CD14-positive monocyte (primary cell): ENCODE measurements at places on chromosomes 12 and 14.

DNA sequence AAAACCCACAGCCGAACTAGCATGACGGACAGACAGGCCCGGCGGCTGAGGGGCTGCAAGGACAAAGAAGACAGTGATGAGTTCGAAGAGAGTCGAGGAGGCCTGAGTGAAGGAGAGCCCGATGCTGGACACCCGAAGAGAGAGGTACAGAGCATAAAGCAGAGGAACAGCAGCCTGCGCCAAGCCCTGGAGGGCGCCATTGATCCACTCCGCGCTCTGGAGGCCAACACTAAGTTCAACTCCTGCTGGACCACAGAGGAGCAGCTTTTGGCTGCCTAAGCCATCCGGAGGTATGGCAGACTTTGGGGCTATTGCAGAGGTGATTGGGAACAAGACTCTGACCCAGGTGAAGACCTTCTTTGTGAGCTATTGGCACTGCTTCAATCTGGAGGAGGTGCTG lies 7.8 kb upstream of the PLXNC1 start:
- peak; percentile 31 for DNase-seq

- DNase-seq: no peak
Observed at GRCh38 chr12:102051431-102051965, 10.3 kb downstream of the WASHC3 start.

DNA sequence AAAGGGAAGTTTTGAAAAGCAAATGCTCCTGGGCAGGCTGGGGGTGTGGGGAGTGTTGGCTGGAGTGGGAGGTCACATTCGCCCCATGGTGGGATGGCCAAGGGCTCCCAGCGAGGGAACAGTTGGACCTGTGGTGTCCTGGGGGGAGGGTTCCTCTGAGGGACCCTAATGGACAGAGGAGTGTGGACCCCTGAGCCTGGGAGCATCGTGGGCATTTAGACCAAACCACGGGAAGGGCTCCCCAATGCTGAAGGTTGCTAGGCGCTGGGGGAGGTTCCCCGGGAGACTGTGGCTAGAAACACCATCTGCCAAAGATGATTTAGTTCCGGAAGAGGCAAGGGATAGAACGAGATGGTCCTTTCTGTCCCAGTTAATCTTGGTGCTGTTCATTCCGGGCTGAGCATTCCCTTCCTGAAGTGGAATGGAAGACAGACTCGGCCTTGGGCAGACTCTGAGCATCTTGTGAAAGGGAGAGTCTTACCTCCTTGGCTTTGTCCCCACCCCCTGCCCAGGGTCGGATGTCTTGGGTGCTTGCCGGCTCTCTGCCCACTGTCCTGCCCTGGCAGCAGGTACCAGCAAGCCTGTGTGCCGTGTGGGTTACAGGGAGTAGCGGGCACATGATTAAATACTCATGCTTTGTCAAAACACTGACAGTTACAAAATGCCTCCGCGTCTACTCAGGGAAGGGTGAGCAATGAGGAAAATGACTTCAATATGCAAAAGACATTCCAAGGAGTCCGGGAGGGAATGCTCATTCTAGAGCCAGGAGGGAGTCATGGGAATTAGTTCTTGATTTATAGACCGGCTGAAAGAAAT lies 215.9 kb downstream of the CACNA1C start:
- DNase-seq: no peak

DNA sequence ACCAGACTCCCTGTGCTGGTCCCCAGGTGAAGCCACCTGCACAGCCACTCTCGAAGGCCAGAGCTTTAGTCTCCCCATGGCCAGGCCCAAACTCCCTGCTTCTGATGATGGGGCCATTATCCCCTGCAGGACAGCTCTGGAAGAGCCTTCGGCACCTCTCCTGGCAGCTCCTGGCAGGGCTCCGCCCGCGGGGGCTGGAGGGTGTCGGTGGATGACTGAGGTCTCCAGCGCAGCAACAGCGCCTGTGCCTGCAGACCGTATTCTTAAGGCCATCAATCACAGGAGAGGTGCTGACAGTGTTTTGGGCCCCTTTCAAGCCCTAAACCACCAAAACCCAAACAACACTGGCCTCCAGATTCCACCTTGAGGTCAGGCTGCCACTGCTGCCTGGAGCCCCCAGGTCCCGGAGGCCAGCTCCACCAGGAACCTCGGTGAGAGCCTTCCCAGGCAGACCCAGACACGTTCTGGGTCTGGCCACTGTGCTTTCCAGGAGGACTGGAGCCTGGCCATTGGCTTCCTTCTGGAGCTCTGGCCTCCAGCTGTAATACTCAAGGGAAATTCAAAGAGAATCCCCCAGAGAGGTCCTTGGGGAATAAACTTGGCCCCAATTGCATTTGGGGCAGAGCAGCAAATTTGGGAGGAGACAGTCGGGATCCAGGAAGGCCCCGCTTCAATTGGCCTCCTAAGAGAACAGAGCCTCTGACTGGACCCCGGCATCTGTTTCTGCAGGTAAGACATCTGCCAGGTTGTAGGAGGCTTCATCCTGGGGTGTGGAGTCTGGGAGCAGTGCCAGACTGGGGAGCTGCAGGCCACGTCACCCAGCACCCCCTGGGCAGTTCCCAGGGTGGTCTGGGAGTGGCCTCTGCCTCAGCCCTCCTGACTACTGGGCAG lies 210.6 kb upstream of the RTL1 start:
- DNase-seq: no peak

- DNase-seq: no peak
Observed at GRCh38 chr14:39576258-39576657, 144.0 kb upstream of the FBXO33 start.

- peak; percentile 25 for DNase-seq
Observed at GRCh38 chr14:61466249-61466904, 145.0 kb downstream of the PRKCH start.

- peak; percentile 20 for DNase-seq
Observed at GRCh38 chr12:53232646-53233461, 845 bp upstream of the RARG start.

GRCh38 chr12:94074980-94075629 lies 73.3 kb upstream of the PLXNC1 start:
- peak; percentile 55 for DNase-seq

DNA sequence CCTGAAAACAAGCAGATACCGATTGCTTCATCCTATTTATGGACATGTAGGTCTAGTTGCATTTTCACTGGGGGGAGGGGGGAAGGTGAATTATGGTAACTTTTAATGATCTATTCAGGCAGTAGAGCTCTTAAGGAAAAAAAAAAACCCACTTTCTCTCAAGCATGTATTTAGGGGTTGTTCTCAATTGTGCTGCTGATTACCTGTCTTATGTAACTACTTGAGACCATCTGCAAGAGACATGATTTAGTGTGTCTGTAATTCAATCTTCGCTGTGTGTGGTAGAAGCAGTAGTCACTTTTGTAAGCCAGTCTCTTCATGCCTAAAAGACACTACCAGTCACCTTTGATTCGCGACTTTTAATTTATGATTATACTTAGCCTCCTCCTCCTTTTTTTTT lies 8.9 kb downstream of the CALM1 start:
- no peak for DNase-seq
